ENCODE measurements at places on chromosomes 12 and 14.
A peak's percentile ranks its signal among the peaks of the same experiment; 100 is the strongest.

- no peak for DNase-seq
Observed at GRCh38 chr12:63021116-63021515, 86.2 kb upstream of the PPM1H start.

- DNase-seq, result peak; percentile 64
Observed at GRCh38 chr12:105330931-105331804, 677 bp downstream of the C12orf75 start.

DNA sequence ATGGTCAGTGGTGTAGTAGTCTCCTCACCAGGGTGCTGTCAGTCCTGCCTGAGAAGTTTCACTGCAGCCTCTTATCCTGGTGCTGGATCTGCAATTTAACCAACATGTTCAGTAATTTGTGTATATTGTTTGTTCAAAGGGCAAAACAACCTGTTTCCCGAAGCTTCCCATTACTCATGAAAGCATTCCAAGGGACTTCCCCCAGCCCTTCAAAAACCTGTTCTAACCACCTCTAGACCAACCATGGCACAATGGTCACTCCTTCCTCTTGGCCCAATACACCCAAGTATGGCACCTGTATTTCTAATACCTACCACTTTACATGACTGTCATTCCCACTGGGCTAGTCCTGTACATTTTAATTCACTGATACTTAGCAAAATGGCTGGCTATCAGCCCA, 12.1 kb downstream of the CKAP4 start:
- no peak for DNase-seq

- no peak for DNase-seq
Observed at GRCh38 chr14:24692382-24693352, 58.7 kb upstream of the GZMB start.

DNA sequence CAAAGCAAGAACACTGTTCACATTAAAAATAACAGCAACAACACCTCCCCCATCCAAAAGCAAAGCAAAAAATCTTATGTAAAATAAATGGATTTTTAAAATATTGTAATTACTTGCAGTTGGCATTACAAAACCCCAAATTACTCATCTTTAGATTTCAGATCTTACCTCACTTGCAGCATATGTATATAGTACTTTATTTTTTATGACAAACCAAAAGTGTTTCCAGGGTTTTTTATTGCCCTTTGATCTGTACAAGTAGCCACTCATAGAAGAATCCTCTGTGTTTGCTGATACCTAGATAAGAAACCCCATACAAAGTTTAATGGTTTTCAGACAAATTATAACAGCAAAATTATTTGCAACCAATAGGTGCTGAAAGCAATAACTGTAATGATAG, 12.2 kb upstream of the NR2C1 start:
- no peak for DNase-seq

- DNase-seq, result no peak
Observed at GRCh38 chr12:8563356-8563755, 22.7 kb upstream of the CLEC4E start.

GRCh38 chr12:126747530-126748149, 1519.3 kb upstream of the TMEM132C start:
- peak; percentile 47 for DNase-seq

DNA sequence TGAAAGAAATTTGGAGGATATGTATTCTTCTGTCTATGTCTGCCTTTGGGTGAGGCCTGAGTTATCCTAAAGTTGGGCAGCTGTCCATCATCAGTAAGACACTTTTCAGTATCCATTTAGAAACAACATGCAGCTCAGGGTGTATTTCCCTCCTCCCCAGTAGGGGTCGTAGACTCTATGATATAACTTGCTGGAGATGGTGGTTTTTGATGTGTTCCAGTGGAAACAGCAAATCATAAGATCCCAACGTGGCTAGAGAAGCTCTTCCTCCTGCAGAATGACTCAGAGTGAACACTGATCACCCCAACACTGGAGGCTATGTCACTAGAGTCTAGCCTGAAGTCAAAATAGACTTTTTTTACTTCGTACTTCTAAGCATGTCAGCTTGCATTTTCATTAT, 331.6 kb upstream of the STXBP6 start:
- DNase-seq, result no peak

- no peak for DNase-seq
Observed at GRCh38 chr12:131232036-131232435, 278.3 kb downstream of the ADGRD1 start.

- no peak for DNase-seq
Observed at GRCh38 chr12:28925719-28926376, 223.2 kb upstream of the FAR2 start.

GRCh38 chr14:54931598-54932340, 29.1 kb upstream of the GCH1 start:
- no peak for DNase-seq

GRCh38 chr12:131142891-131143657, 189.4 kb downstream of the ADGRD1 start:
- DNase-seq, result peak; percentile 18

GRCh38 chr12:65278576-65279368, at the start of gene MSRB3:
TSS of gene MSRB3 (plus strand) at chr12:65278683. CDS start at chr12:65308580, 29,897 bp downstream.
- DNase-seq, result peak; percentile 86

GRCh38 chr12:127108360-127109215, 1158.4 kb upstream of the TMEM132C start:
- DNase-seq, result peak; percentile 78

DNA sequence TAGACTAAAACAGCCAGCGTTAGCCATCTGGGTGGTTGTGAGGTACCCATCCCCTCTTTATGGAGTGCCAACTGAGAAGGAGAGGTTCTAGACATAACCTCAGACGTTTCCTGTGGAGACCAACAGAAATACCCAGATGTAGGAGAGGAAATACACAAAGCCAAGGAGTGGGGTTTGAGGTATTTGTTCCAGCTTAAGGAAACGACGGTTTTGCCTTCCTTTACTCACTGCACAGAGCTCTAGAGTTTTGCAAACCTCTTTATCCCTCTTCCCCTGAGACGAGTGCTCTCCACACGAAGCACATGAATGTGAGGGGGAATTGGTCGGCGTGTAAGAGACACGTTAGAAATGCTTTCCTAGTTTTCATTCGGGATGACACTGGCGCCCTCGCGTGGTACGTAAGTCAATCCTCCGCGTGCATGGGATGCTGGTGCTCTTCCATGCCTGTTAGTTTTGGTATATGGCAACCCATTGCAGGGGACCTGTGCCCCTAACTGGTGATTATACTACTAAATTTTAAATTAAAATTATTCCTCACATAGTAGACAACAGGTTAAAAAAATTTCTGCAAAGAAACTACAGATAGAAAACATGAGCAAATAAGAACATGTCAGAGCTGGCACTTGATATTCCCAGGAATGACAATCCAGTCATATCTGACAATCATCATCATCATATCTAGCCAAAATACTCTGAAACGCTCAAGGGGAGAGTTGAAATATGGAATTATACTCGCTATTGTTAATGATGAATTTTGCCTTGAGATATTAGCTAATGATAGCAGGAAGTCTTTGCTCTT, 121.7 kb downstream of the PPM1H start:
- peak; percentile 87 for DNase-seq

DNA sequence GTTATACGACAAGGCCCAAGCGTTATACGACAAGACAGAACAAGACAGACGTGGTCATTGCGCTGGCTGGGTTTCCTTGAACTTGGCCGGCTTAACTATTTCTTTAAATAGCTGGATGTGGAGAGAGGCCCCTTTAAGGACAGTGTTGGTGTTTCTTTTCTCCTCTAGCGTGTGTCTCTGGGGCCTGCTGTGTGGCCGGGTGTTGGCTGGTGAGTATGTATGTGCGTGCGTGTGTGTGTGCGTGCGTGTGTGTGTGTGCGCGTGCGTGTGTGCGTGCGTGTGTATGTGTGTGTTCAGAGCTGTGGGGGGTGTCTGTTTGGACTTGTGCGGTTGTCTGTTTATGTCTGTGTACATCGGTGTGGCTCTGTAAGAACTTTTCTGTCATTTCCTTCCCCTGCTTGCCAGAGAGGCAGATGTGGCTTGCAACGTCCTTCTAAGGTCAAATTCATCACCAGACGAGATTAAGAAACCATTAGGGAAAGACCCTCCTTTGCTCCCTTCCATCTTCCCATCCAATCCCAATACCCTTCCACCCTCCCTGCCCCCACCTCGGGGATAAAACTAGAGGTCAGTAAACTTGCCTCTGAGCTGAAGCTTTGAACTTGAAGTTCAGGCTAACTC, 78.6 kb upstream of the TBX3 start:
- DNase-seq, result peak; percentile 49

DNA sequence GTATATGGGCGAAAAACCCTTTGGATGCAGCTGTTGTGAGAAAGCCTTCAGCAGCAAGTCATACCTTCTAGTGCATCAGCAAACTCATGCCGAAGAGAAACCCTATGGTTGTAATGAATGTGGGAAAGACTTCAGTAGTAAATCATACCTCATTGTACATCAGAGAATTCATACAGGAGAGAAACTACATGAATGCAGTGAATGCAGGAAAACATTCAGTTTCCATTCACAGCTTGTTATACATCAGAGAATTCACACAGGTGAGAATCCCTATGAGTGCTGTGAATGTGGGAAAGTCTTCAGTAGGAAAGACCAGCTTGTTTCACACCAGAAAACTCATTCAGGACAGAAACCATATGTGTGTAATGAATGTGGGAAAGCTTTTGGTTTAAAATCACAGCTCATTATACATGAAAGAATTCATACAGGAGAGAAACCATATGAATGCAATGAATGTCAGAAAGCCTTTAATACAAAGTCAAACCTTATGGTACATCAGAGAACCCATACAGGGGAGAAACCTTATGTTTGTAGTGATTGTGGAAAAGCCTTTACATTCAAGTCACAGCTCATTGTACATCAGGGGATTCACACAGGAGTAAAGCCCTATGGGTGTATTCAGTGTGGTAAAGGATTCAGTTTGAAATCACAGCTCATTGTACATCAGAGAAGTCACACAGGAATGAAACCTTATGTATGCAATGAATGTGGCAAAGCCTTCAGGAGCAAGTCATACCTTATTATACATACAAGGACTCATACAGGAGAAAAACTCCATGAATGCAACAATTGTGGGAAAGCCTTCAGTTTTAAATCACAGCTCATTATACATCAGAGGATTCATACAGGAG, 21.4 kb downstream of the ZNF268 start:
- no peak for DNase-seq

- no peak for DNase-seq
Observed at GRCh38 chr12:77314378-77315052, 249.1 kb upstream of the E2F7 start.

GRCh38 chr12:57632958-57633840, at the start of gene B4GALNT1:
TSS of gene B4GALNT1 (minus strand) at chr12:57633201. CDS start at chr12:57632132, 1,069 bp downstream.
- DNase-seq, result peak; percentile 93

GRCh38 chr14:44352201-44352600, 154.9 kb downstream of the FSCB start:
- no peak for DNase-seq

DNA sequence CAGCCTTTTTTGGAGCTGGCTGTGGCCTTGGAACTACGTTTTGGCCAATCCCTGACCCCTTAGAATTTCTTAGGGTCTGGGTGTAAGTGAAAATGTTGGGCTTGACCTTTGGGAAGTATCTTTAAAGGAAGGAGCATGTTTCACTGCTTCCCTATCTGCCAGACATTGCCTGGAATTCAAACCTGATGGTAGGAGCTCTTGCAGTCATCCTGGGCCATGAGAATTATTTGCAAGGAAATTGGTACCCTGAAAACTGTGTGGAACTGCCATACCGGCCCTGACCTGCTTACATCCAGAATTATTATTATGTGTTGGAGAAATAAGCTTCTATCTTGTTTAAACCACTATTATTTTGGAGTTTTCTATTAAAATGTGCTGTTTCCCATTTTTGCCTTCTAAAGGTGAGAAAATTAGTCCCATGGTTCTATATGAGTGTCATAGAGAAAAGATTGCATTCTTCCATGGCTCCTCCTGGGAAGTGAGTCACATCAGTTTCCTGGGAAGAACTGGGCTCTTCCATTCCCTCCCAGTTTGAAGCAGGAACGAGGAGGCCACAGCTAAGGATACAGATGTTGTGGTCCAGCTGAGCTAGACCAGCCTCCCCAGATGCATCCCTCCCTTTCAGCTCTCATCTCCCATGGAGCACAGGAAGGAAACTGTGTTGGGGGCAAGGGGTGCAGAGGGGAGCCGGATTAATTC, 9.5 kb upstream of the PGF start:
- DNase-seq, result no peak

- DNase-seq, result no peak
Observed at GRCh38 chr12:31215518-31216232, 110.3 kb downstream of the SINHCAF start.

GRCh38 chr12:54142114-54142475, 46.7 kb downstream of the SMUG1 start:
- peak; percentile 38 for DNase-seq

DNA sequence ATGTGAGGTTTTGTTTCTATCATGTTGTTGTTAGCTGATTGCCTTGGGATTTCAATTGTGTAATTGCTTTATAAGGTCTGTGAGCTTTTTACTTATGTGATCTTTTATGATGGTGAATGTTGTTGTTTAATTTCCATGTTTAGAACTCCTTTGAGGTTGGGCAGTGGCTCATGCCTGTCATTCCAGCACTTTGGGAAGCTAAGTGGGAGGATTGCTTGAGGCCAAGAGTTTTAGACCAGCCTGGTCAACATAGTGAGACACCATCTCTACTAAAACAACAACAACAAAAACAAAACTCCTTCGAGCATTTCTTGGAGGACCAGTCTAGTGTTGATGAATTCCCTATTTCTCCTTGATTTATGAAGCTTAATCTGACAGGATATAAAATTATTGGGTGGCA, 102.1 kb upstream of the PMCH start:
- DNase-seq, result no peak

GRCh38 chr12:43730283-43730682, 28.3 kb downstream of the PUS7L start:
- no peak for DNase-seq

GRCh38 chr14:72966038-72966437, 39.8 kb downstream of the DCAF4 start:
- no peak for DNase-seq

- DNase-seq, result no peak
Observed at GRCh38 chr14:68740788-68741476, 51.9 kb downstream of the ZFP36L1 start.

DNA sequence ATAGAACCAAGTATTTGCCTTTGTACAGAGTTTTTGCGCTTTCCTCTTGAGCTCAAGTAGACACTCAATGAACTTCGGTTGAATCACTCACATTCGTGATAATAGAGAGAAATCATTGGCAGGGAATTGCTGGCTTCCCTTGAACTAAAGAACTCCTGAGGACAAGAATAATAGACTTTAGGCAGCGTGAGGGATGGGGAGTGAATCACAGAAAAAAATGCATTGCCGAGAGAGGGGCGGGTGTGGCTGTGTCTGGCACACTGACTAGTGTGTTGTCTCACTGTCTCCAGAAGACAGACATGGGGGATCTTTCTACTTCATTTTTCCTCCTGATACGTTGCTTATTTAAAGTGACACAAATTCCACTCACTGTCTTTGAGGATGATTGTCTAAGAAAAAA, 805.2 kb downstream of the BCL11B start:
- DNase-seq, result no peak

Data from eye (tissue), 1 donor.